ENCODE measurements at places on chromosomes 3 and 15.
A peak's percentile ranks its signal among the peaks of the same experiment; 100 is the strongest.

GRCh38 chr3:28698706-28699105 lies 350.1 kb upstream of the AZI2 start:
- no peak for ATAC-seq

- ATAC-seq: no peak
Measured at GRCh38 chr15:33021806-33022389, 172.6 kb downstream of the FMN1 start.

DNA sequence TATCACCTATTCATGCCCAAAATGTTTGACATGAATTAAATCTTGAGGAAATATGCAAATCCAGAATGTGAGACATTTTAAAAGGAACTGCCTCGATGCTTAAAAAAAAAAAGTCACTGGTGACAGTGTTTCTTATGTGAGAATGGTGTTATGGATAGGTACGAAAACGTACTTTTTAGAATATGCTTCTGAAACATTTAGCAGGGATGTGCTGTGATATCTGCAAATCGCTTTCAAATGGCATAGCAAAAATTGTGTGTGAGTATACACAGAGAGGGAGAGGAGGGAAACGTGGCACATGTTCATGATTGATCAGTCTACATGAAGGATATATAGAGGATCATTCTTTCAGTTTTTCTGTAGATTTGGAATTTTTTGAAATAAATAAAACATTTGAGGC lies 16.0 kb downstream of the CCNB2 start:
- ATAC-seq: no peak

DNA sequence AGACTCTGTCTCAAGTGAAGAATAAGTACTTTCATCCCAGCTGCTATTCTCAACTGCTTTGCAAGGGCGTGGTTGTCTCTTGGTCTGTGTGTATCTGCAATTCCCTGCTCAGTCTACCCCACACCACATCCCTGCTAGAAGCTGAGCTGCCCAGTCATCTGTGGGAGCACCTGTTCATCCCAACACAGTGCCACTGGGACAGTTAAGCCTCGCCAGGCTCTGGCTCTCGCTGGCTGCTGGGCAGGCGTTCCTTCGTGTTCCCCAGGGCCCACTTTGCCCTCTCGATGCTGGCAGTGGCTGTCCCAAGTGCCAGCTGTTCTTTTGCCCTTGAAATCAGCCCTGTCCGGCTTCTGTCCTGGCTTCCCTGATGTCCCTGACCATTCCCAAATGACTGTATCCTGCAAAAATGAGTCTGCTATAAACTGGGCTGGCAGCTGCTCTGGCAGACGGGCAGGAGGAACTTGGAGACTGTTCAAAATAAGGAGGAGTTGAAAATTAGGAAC lies 91.6 kb upstream of the KLHL25 start:
- no peak for ATAC-seq

DNA sequence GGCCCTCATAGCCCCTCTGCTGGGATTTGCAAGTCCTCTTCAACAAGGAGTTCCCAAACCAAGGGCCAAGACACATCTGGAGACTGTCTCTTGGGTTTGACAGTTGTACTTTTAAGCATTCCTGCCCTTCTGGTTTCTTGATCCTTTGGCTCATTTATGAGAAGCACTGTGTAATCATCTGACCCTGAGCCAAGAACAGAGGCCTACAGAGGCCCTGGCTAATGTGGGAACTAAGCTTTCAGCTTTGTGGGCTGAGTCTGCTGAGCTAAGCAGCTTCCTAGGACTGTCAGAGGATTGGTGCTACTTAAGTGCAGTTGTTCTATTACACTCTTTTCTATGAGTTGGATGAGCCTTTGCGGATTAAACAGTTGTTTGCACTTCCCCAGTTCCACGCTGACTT lies 178.3 kb downstream of the KBTBD8 start:
- no peak for ATAC-seq

DNA sequence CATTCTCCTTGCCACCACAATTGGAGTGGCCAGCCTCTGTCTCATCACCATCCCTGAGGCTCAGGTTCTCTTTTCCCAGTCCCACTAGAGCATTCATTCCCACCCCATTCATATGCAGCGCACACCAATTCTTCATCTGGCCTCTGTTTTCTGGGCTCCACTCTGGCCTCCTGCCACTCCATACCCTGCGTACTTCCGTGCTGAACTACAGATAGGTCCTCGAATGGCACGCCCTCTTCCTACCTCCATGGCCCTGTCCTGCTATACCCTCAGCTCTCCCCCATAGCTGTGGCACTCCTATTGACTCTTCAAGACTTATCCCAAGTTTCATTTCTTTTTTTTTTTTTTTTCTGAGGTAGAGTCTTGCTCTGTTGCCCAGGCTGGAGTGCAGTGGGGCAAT lies 25.9 kb downstream of the PAQR5 start:
- ATAC-seq: no peak

DNA sequence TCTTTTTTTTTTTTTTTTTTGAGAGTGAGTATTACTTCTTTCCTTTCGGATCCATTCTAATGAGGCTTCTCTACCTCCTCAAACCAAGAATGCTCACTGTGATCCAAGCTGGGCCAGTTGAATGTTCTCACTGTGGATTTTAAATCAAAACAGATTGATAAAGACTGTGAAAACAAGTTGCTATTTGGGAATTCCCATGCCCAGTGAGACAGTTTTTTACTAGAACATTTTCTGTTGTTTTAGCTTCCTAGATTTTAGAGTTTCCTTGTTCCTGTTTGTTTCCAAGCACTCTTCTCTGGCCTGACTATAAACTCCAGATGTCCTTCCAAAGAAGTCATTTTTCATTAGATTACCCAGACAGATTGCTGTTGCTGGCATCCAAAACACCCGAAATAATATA lies 60.1 kb upstream of the GALNT15 start:
- no peak for ATAC-seq

DNA sequence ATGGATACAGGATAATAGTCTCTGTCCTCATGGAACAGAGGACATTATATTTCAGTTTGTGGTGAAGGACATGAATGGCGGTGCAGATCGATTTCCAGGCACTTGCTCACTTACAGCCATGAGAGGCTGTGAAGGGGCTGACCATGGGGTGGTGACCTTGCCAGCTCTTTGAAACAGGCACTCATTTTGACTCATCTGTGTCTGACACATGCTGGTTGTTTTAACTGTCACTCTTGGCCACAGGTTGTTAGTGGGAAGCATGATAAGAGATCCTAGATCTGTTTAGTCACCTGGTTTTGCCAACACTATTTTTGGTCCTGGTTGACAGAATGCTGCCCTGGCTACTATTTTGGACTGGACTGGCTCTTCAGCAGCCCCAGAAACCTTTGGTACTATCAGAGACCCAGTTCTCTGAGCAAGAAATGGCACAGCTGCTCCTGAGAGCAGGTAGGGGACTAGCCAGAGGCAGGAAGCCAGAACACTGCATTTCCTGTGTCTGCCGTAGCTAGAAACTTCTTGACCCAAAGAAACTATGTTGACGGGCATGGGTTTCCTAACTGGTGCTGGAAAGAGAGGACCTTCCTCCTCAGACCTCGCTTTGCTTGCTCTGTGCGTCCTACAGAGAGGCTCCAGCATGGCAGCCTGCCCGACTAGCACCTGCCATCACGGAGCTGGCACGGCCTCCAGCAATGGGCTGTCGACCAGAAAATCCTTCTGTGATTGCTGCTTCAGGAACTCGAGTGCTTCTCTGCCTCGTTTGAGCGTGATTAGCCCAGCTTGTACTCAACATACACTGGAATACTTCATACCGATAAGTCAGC lies 6.3 kb downstream of the PXYLP1 start:
- ATAC-seq: peak; percentile 60

DNA sequence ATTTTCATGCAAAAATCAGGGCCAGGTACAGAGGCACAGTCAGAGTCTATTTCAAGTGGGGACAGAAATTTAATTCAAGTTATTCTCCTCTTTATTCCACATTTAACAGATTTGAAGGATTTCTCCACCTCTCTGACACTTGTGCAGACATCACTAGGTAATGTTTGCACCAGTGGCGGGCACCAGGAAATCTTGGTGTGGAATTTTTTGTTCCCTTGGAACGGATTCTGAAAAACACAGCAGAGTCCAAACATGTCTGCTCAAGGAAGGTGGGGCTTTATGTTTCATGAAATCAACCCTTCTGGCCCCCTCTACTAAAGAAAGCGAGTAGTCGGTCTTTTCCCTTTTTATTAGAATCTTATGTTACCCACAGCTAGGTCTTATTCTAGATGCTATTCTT lies 271.2 kb upstream of the MDFIC2 start:
- ATAC-seq: no peak

GRCh38 chr3:120311863-120312794 lies 27.1 kb upstream of the GPR156 start:
- ATAC-seq: no peak

GRCh38 chr3:36063992-36064391 lies 316.3 kb upstream of the STAC start:
- no peak for ATAC-seq

GRCh38 chr3:56115199-56115598 lies 353.1 kb downstream of the ERC2 start:
- ATAC-seq: no peak

- ATAC-seq: no peak
Measured at GRCh38 chr15:25670025-25670554, 193.0 kb downstream of the ATP10A start.

- no peak for ATAC-seq
Measured at GRCh38 chr3:88596451-88596850, 446.7 kb downstream of the C3orf38 start.

- ATAC-seq: no peak
Measured at GRCh38 chr3:102536456-102536855, 101.6 kb downstream of the ZPLD1 start.

DNA sequence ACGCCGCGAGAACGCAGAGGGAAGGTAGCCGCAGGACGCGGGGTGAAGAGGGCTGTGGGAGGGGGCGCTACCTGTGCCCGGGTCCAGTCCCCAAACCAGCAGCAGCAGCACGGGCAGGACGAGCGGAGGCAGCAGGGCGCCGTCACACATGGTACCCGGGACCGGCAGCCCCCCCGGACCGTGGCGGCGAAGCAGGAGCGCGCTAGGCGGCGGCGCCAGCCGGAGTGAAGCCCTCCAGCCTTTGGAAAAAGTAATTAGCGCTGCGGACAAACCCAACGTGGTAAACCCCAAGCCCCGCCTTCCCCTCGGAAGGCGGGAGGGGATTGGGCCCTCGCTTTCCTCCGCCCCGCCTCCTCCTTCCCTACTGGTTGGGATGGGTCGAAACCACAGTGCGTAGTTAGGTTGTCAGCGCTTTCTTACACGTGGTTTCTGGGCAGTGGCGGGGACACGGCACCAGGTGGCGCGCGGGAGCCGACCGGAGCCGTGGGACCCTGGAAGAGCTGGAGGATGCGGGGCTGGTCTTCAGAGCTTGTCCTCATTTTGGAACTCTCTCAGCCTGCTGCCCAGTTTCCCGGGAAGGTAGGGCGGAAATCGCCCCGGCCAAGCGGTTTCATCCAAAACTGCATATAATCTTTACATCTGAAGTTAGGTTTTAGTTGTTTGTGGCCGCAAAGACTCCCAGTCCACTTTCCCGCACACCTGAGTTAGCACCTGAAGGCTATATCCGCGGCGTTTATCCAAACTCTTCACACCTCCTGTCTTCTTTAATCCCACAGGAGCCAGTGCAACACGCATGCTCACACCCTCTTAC lies at the start of gene ADAMTS17:
Gene ADAMTS17 (minus strand): TSS at position 226 of the 811 bp plus-strand sequence. CDS start 76 bp downstream, at position 150.
- peak; percentile 99 for ATAC-seq

- no peak for ATAC-seq
Measured at GRCh38 chr15:75864213-75865059, 21.2 kb downstream of the UBE2Q2 start.

Measured in activated CD4-positive, CD25-positive, alpha-beta regulatory T cell treated with anti-CD3 and anti-CD28 coated beads, Interleukin-2, amount 50 U/mL, for 24 hours (primary cell).